ENCODE measurements at places on chromosomes 1 and 21. TPM values are rescaled to one million over a fixed set of nuclear protein-coding genes. Genes with fewer than 3 reads are reported as not detected.

Gene RNU1-4
- 3,010 TPM for total RNA-seq

DNA sequence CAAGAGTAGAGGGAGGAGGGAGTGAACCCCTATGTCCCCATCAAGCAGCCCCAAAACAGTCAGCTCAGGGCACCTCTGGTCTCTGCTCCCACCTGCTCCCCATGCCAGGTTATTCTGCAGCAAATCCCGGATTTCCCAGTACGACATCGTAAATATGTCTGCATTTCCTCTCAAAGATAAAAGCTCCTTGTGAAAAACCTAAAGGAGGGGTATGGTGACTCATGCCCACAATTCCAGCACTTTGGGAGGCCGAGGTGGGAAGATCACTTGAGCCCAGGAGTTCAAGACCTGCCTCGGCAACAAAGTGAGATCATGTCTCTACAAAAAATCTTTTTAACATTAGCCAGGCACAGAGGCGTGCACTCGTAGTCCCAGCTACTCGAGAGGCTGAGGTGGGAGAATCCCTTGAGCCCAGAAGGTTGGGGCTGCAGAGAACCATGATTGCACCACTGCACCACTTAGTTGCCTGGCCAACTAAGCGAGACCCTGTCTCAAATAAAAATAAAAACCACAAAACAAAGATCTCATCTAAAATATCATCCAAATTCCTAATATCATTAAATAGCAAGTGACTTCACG is 7.1 kb downstream of the ACOT7 start:
- no peaks in the 10 kb centered on the region for H3K36me3 ChIP-seq
- no peaks in the 10 kb centered on the region for H3K4me1 ChIP-seq
- no peak for DNase-seq

Gene RGS4
- not detected for total RNA-seq

DNA sequence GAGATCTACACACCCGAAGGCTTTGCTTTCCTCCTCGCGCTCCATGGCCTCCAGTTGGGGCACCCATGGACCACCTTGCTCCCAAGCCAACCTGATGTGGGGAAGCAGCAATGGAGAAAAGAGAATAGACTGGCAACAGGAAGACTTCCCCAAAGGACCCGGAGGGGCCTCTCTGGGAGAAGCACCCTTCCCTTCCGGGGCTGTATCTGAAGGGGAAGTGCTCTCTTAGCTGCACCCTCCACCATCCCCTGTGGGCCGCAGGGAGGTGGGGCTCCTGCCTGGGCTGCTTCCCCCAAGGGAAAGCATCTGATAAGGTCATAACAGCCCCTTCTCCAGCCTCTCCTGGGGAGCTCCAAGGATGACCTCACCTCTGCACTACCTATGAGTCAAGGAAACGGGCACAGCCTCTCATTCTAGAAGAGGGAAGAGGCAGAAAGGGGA is 100.2 kb downstream of the RIPK4 start:
- H3K4me3 ChIP-seq = no peak overlapping the region
- no peaks in the 10 kb centered on the region for H3K36me3 ChIP-seq
- peaks cover 2% of the 10 kb centered on the region for H3K4me1 ChIP-seq
- H3K27ac ChIP-seq = no peak overlapping the region
- DNase-seq = no peak

- peaks cover 27% of the 10 kb centered on the region for H3K4me1 ChIP-seq
- H3K27ac ChIP-seq = no peak overlapping the region
- H3K36me3 ChIP-seq = no peaks in the 10 kb centered on the region
- H3K4me3 ChIP-seq = no peak overlapping the region
- H3K27me3 ChIP-seq = no peaks in the 10 kb centered on the region
Observed at GRCh38 chr1:158818560-158818959, 12.6 kb upstream of the MNDA start.

DNA sequence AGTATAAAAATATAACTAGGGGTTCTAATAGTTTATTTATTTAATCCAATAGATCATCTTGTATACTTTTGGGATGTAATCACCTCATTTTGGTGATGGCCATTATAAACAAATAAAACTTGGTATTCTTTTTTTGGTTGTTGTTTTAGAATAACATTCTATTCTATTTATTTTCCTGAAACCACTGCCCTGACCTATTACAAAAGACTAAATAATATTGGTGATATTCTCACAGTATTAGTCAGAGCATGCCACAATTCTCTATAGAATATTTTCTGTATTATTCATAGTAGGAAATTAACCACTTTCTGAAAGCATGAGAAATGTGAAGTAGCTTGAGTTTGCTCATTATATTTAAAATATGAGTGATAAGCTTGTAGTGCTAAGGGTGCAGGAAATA is 54.1 kb upstream of the LRRC7 start:
- H3K36me3 ChIP-seq = no peaks in the 10 kb centered on the region
- no peaks in the 10 kb centered on the region for H3K4me1 ChIP-seq
- H3K27ac ChIP-seq = no peak overlapping the region
- no peaks in the 10 kb centered on the region for H3K27me3 ChIP-seq
- no peak for DNase-seq

DNA sequence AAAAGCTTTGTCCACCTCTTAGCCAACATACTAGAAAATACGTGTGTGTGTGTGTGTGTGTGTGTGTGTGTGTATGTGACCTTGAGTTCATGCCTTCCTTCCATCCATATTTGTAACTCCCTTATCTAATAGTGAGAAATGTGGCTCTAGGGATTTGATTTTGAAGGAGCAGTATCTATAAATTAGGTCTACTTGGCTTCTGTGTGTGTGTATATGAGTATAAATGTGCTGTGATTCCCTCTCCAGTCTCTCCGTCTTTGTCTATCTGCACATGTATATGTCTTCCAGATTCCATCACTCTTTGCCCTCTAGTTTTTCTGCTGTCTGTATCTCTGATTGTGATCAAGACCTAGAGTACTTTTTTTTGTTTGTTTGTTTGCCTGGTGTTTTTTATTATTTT is 11.9 kb upstream of the NBL1 start:
- H3K4me3 ChIP-seq = no peak overlapping the region
- no peaks in the 10 kb centered on the region for H3K27me3 ChIP-seq
- H3K4me1 ChIP-seq = no peaks in the 10 kb centered on the region
- DNase-seq = no peak
- peaks cover 6% of the 10 kb centered on the region for H3K36me3 ChIP-seq
- H3K27ac ChIP-seq = no peak overlapping the region

Gene ADCY10
- 0.96 TPM for total RNA-seq

- no peak for DNase-seq
- H3K36me3 ChIP-seq = peaks cover 42% of the 10 kb centered on the region
- H3K27ac ChIP-seq = no peak overlapping the region
Observed at GRCh38 chr21:28949318-28949717, 43.4 kb downstream of the LTN1 start.

- H3K36me3 ChIP-seq = no peaks in the 10 kb centered on the region
- no peak overlapping the region for H3K4me3 ChIP-seq
- DNase-seq = no peak
- H3K27ac ChIP-seq = no peak overlapping the region
Observed at GRCh38 chr1:117707371-117707770, 101.5 kb downstream of the TENT5C start.

- no peak overlapping the region for H3K27ac ChIP-seq
- H3K36me3 ChIP-seq = no peaks in the 10 kb centered on the region
Observed at GRCh38 chr1:6263716-6264115, 2.8 kb upstream of the GPR153 start.

DNA sequence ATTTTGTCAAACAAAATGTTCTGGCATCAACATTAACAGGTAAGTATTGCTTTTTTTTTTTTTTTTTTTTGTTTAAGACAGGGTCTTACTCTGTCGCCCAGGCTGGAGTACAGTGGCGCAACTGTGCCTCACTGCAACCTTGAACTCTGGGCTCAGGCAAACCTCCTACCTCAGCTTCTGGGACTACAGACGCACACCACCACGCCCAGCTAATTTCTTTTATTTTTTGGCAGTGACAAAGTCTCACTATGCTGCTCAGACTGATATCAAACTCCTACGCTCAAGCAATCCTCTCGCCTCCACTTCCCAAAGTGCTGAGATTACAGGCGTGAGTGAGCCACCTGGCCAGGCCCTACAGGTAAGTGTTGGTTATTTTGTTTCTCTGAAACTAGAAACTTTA is 2.4 kb downstream of the TUT4 start:
- H3K27me3 ChIP-seq = no peaks in the 10 kb centered on the region
- H3K27ac ChIP-seq = no peak overlapping the region
- no peak overlapping the region for H3K4me3 ChIP-seq
- no peak for DNase-seq
- peaks cover 41% of the 10 kb centered on the region for H3K4me1 ChIP-seq
- no peaks in the 10 kb centered on the region for H3K36me3 ChIP-seq
